ENCODE measurements at places on chromosomes 1 and 21.

DNA sequence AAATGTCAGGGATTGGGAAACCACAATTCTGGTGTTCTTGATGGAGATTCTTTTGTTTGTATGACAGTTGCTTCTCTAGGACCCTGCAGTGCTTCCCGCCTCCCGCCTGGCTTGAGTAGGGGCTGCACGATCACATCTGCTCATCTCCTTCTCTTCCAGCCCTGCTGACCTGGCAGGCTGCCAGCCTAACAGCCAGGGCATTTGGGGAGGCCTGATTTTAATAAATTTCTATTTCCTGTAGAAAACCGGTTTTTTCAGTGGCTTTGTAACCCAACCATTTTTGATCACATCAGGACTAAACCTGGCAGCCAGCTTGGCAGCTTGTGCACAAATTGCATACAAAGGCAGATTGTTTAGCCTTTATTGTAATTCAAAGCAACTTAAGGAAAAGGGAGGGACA lies 78.9 kb downstream of the UBE2U start:
- DNase-seq: no peak

- peak; percentile 48 for DNase-seq
Observed at GRCh38 chr1:67110352-67110751, 24.4 kb downstream of the C1orf141 start.

DNA sequence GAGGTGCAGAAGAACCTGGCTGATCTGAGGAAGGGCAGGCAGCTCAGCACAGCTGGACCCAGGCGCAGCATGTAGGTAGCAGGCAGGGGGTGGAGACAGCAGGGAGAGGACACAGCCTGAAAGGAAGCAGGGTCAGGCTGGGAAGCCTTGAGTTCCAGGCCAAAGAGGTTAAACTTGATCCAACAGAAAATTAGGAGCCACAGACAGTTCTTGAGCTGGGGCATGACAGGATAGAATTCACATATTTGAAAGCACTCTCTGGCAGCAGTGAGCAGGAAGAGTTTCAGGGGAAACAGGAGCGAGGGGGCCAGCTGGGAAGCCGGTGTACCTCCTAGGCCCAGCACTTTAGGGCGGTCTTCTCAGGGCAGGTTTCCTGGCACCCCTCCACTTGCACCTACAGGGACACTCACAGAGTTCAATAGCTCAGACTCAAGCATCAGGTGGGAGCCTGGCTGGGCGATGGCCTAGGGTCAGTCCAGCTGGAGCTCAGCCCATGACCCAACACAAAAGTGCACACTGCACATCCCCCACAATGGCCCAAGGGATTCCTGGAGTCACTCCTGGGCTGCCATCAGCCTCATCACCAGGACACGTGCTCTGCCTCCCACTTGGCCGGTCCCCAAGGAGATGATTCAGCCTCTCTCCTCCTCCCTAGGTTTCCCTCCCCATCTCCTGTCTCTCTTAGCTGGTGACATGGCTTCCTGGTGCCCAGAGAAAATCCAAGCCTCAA lies 22.7 kb downstream of the MATN1 start:
- DNase-seq: no peak

GRCh38 chr1:209556162-209556690 lies 27.3 kb upstream of the CAMK1G start:
- DNase-seq: no peak

DNA sequence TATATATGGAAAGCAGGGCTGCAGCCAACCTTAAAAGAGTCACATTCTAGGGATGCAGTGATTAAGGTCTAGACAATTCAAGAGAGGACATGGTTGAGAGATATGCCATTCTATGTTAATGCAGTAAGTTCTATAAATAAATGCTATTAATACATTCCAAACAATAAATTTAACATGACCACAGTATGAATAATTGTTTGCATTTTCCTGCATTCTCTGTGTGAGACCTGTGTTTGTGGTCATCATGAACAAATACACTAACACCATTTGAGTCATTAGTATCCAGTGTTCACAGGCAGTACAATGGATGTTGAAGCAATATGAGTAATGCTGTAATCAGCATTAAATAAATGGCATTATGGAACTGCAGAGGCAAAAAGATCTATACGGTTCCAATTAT lies 5.5 kb upstream of the ZRANB2 start:
- DNase-seq: no peak

DNA sequence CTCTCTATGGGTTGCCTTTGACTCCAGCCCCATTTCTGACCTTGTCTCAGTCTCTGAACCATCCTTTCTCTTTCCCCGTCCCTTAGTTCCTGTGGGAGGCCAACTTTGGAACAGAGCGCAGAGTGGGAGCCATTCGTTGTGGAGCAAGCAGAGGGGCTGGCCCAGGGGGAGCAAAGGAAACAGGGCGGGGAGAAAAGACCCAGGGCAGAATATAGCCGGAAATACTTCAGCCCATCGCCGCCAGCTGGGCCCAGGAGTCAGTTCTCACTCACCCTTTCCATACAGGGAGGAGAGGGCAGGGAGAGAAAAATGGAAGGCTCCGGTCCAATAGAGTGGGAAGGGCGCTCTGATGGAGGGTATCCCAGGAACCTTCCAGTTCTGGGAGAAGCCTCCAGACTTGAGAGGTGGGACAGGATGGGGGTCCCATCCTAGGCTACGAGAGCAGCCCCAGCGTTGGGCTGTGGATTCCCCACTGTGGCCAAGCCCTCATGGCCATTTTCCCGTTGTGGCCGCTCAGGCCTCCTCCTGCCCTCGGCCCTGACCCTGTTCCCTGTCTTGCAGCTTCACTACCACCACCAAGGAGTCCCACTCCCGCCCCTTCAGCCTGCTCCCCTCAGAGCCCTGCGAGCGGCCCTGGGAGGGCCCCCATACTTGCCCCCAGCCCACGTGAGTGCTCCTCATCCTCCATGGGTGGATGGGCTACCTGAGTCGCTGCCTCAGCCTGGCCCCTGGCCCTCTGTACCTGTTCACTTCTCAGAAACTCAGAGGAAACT lies 10.9 kb downstream of the PEAR1 start:
- no peak for DNase-seq

- DNase-seq: peak; percentile 26
Observed at GRCh38 chr1:172727956-172728603, 69.2 kb downstream of the FASLG start.

DNA sequence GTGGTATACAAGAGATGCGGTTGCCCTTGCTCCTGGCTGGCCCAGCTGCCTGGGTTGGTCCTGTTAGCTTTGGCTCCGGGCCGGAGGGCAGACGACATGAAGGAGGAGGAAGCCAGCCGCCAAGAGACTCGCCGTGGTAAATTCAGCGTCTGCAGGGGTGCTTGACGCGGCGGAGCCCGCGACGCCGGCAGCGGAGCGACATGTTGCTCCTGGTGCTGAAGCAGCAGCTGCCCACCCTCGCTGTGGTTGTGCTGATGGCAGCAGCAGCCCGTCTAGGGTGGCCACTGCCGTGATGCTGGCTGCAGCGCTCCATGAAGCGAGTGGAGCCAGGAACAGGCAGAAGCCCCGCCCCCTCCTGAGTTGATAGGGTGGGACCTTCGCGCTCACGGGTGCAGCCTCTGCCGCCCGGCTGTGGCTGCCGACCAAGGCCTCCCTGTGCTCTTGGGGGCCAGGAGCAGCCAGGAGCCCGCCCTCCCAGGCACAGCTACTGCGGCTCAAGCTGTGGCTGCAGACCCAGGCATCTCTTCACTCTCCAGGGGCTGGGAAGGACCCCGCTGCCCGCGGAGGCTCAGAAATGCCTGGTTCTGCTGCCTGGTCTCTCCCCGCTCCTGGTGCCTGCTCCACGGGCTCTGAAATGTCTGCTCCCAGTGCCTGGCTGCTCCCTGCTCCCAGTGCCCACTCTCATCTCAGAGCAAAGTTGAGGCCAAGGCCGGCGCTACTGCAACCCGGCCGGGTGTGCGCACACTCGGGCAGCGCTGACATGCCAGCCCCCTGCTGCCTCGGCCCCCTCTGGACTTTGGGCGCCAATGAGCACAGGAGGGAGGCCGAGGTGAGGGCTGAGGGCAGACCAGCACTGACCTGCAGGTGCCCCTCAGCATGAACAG lies 4.4 kb upstream of the ZNF692 start:
- peak; percentile 78 for DNase-seq

- no peak for DNase-seq
Observed at GRCh38 chr1:30649321-30649991, 73.9 kb downstream of the MATN1 start.

- DNase-seq: no peak
Observed at GRCh38 chr21:15687208-15687607, 42.6 kb upstream of the USP25 start.

DNA sequence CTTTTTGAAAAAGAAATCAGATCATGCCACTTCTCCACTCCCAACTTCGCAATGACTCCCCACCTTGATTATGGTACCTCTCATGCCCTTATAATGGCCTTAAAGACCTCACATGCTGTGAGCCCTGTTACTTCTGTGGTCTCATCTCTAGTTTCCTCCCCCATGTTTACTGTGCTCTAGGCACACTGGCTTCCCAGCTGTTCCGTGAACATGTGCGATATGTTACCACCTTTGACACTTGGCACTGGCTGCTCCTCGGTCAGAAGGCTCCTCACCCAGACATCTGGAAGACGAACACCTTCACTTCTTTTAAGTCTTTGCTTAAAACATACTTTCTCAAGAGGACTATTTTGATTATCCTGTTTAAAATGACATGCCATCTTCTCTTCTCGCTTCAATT lies 14.3 kb upstream of the NTMT2 start:
- no peak for DNase-seq

DNA sequence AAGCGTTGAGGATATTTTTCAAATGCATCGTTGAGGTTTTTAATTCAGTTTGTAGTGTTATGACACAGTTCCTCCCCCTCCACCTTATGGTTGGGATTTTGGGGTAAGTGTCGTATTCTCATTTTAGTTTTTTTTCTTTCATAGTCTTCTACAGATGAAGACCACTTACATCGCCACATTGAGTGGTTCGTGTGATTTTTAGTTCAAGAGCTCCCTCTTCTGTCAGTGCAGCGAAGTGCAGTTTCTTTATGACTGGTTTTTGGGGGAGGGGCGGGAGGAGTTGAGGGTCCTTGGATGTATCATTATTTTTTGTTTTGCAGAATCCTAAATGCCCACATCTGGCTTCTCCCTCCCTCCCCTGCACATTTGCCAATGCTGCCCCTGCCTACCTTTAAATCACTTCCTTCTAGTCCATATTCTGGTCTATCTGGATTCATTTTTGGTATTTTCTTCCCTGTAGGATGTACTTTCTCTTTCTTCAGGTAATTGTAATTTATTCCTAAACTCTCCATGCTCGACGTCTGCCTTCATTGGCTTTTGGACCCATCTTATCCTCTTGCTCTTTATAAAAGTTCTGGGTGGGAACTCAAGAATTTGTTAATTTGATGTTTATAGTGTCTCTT lies 433.1 kb downstream of the CAMTA1 start:
- DNase-seq: peak; percentile 37

- no peak for DNase-seq
Observed at GRCh38 chr21:39630191-39630591, 17.5 kb downstream of the B3GALT5 start.

DNA sequence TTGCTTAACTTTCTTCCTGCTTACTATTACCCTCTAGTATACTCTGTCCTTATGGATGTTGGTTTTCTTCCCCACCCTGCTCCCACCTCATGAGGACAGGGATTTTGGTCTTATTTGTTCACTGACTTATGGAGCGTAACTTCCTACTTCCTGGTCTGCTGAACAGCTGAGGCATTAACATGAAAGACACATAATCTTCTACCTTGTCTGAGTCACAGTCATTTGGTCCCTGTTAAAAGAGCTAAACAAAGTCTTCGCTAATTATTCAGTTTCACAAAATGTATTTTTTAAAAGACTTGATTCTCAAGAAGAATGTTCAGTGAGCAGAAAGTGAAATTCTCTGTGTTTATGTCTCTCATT lies 18.5 kb downstream of the RNASEL start:
- DNase-seq: peak; percentile 32

GRCh38 chr1:234849832-234850231 lies 239.9 kb upstream of the IRF2BP2 start:
- no peak for DNase-seq

DNA sequence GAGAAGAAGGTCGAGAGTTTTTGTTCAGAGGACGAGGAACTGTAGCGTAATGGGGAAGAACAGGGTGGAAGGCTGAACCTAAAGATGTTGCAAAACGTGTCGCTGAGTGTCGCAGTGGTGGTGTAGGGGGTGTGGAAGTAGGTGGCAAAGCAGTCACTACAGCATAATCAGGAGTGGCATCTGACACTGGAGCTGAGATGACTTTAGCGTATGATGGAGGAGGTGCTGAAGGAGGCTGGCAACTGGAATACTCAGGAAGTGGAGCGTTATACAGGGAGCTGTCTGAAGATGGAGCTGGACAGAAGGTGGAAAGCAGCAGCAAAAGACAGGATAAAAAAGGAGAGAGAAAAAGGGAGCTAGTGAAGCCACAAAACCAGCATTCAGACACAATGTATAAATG lies 89.9 kb upstream of the LBR start:
- DNase-seq: no peak

- no peak for DNase-seq
Observed at GRCh38 chr1:236692742-236693141, 6.4 kb downstream of the ACTN2 start.

DNA sequence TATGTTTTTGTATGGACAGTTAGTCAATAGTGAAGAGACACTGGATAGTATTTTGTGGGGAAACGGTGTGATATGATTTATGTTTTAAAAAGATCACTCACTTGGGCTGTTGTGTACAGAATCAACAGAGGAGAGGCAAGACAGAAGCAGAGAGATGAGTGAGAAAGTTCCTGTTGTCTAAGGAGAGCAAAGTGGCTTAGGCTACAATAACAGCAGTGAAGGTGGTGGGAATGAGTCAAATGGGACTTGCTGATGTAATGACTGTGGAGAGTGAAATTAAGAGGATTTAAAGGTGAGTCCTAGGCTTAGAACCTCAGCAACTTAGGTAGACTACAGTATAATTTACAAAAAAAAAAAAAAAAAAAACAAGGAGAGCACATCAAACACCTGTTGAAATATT lies 169.2 kb upstream of the HP1BP3 start:
- DNase-seq: no peak

- no peak for DNase-seq
Observed at GRCh38 chr1:65323246-65323645, 13.9 kb downstream of the DNAJC6 start.

- no peak for DNase-seq
Observed at GRCh38 chr1:201902198-201902597, 13.5 kb downstream of the SHISA4 start.

DNA sequence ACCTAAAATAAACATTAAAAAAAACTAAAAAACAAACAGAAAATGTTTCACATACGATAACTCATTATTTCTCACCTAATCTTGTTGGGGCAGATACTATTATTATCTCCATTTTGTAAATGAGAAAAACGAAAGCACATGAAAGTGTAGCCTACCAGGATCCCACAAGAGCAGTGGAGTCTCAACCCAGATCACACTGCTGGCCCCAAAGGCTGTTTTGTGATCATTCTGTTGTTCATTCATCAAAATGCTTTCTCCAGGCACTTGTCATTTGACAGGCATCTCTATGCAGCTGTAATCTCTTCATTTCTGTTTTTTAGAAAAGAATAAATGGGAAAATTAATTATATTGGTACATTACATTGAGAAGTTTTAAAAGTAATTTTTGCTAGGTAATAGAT lies 67.5 kb downstream of the AK5 start:
- no peak for DNase-seq

- DNase-seq: no peak
Observed at GRCh38 chr1:31763671-31764311, 349 bp downstream of the ADGRB2 start.
